ENCODE measurements at places on chromosomes 7 and 10. TPM values are rescaled to one million over a fixed set of nuclear protein-coding genes. Genes with fewer than 3 reads are reported as not detected.

The TAS2R3 gene
- total RNA-seq: 1.8 TPM

The AKR1D1 gene
- total RNA-seq: not detected

The TLX1 gene
- not detected for total RNA-seq

The TMEM120A gene
- 28.6 TPM for total RNA-seq

The SEC23IP gene
- 27.5 TPM for total RNA-seq

The CPEB3 gene
- 0.66 TPM for total RNA-seq

The EXOSC1 gene
- total RNA-seq: 41.9 TPM

The LGI1 gene
- total RNA-seq: 0.33 TPM

The BAIAP2L1 gene
- total RNA-seq: 1.3 TPM

The STEAP2 gene
- 37.7 TPM for total RNA-seq

The EBLN1 gene
- not detected for total RNA-seq

The CREM gene
- total RNA-seq: 24.6 TPM

The SUN3 gene
- not detected for total RNA-seq

The AVL9 gene
- total RNA-seq: 51.1 TPM

Measured in smooth muscle cell of trachea (primary cell).